ENCODE measurements at places on chromosomes 4 and X.

- DNase-seq: no peak
These were observed 35.9 kb downstream of the SLC9A6 start for GRCh38 chrX:136021160-136021559.

DNA sequence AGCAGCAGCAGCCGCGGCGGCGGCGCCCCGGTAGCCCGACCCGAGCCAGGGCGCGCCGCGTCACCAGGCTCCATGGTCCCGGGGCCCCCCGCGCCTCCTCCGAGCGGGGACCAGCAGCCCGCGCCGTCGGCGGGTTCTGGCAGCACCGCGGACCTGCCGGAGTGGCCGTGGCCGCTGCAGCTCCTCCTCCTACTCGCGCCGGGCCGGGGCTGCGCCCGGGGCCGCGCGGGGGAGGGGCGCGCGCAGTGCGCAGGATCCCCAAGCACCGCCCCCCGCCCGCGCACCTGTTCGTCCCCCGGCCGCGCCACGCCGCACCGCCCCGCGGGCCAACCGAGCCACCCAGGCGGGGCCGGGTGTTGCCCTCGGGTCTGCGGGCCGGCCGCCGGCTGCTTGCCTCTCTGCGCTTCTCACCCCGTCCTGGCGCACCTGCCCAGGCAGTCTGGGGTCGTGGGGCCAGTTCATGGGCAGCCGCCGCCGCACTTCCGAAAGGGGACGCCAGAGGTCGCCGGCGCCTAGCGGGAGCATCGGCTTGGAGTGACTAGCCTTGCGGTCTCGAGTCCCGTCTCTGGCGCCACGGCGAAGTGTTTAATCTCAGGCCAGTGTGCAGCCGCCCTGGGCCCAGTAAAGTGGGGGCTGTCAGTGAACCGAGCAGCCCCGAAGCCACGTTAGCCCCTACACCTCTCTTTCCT lies at the start of gene SLC9A7:
Gene SLC9A7, minus strand, starts transcription at position 163 of the 689 bp plus-strand sequence. Its CDS starts 89 bp downstream, at position 74.
- DNase-seq: peak; percentile 68

- DNase-seq: peak; percentile 35
These were observed 1.0 kb downstream of the PDE5A start for GRCh38 chr4:119627267-119628255.

- DNase-seq: no peak
These were observed 175.3 kb downstream of the TSPAN5 start for GRCh38 chr4:98482847-98483806.

DNA sequence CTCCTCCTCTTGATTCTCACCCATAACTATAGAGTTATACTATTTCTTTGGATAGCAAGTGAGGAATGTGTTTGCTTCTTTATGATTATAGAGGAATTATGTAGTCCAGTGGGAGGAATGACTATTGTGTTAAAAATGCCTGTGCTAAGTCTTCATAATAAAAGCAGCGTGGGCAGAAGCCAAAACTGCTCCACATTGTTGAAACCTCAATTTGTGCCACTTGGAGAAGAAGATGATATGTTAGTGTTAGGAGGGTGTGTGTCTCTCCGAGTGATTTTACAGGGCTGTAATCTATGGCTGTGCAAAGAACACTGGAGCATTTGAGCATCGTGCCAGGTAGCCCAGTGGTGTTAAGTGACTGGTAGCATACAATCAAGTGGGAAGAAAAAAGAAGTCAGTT lies 74.3 kb downstream of the FRAS1 start:
- DNase-seq: no peak

DNA sequence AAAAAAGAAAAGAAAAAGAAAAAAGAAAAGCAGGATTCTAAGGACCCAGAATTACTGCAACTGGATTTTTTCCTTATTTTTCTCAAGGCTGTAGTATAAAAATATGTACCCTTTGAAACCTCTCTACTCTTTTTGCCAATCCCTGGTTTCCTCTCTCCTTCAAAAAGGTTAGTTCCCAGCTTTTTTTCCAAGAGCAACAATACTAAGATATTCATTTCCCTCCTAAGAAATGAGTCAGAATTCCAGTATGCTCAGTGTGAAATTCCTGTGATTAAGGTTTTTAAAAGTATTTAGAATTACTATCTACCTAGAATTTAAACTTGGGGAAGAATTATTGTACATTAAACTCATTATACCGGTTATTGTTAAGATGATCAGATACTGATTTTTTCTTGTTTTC lies 22.0 kb downstream of the SMIM14 start:
- DNase-seq: peak; percentile 56

DNA sequence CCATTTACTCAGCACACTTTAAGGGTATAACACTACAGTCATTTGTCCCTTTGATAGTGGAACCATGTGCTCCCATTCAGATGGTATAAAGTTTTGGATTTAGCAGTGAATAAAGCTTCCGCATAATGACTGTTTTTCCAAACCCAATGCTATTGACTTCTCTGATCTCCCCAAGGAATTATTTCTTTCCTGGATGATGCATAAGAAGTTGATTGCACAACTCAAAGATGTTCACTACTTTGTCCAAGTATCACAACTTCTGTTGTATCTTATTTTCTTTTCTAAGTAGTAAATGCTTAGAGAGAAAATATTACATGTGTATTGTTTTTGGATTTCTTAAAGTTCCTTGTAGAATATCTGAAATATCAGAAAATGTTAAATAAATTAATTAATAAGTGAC lies 300.2 kb downstream of the GPM6A start:
- DNase-seq: no peak

All from NCI-H460 (cell line).